Mucosa of gallbladder (tissue), 1 donor: ENCODE measurements at places on chromosomes 7 and 10.

- no peak for DNase-seq
Observed at GRCh38 chr10:11667756-11668155, 56.3 kb upstream of the USP6NL start.

DNA sequence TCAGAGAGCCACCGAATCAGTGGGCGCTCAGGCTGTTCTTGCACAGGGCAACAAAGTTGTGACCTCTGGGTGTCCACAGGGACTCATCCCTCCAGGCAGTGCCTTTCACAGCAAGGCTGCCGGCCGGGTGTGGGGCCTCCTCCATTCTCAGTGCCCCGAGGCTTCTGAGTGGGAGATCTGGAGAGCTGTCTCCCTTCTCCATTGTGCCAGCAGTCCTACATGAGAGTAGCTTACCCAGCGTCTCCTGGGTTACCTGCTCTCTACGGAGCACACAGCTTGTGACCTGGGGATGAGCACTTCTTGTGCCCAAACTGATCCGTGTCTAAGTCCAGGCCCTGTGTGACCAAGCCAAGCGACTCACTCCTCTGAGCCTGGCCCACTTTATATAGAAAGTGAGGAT is 240.9 kb upstream of the GRB10 start:
- no peak for DNase-seq

GRCh38 chr10:43980715-43981114 is 332.0 kb upstream of the ZNF32 start:
- no peak for DNase-seq

DNA sequence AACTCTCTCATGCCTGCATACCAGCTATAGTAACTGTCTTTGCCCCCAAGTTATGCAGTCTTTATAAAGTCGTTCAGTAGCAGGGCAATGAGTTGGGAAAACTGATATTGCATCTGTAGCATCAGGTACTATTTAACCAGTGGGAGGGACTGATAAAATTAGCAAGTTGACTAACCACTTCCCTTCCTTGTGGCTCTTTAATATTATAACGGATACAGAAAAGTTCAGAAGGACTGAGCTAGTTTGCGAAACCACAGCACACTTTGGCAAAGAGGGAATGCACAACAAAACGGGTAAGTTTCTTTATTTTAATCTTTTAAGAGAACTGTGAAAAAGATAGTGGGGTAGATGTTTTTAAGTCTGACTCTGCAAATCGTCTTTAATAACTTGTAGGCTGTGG is 205.3 kb upstream of the HDAC9 start:
- no peak for DNase-seq
